Mesendoderm (in vitro differentiated cells): ENCODE measurements at places on chromosomes 2 and 18.

DNA sequence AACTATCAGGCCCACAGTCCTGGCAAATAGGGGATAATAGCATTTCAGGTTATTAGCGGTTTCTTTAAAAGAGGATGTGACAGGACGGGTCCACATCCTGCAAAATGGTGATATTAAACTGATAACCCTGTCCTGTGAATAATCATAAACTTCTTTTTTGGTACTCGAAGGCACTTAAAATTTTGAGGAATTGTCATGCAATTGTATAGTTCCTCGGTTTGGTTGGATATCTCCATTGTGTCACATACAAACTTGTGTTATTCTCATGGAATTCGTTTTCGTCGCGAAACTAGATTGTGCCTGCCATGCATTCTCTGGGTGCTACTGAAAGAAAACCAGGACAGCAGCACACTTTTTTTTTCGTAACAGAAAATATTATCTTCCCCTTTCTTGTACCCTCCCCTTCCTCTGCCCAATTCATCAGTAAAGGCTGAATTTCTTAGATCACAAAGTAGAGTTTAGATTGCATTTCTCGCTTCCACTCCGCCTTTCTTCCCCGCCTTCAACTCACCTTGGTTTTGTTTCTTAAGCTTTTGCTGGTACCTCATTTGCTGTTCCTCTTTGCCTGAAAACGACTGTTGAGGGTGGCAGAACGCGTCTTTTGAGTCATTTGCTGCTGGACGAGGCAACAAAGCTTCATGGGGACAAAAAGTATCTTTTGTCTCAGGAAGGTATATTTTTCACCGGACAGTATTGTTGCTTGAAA is 1.3 kb downstream of the CERS6 start:
- H3K27ac ChIP-seq = no peak overlapping the region
- no peaks in the 10 kb centered on the region for H3K36me3 ChIP-seq
- peak overlapping the region; percentile 81 for H3K4me3 ChIP-seq

DNA sequence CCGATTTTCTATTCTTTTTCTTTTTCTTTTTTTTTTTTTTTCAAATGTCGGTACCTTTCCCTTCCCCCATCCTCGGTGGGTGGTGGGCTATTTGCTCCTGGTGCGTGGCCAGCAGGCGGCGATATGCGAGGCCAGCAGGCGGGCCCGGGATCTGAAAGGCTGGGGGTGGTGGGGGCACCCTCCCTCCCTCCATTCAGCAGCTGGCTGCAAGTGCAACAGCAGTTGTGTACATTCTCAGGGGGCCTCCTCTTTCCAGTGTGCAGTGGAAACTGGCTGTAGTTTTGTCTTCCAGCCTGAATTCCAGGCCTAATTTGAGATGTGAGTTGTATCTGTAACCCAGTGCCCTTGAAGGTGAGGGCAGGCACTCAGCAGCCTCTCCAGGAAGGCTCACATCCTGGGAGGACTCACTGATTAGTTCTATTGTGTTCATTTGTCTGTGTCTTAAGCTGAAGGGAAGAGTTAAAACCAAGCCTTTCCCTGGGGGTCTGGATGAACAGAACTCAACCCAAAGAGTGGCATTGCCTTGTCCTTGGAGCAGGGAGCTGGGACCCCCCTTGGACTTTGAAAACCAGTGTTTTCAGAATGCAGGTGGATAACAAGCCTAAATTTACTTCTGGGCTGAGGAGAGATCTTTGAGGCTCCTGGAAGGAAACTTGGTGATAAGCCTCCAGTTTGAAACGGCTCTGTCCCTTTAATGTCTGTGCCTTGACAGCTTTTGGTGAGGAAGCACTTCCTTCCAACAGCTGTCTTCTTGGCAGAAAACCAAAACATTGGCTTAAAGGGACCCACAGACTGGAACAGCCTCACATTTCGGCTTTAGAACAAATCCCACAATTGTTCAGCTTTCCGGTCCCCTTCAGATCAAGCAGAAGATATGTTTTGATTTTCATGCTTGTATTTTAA is 3.3 kb downstream of the MYCN start:
- peak overlapping the region; percentile 77 for H3K4me3 ChIP-seq
- peak; percentile 81 for DNase-seq
- H3K36me3 ChIP-seq = peaks cover 5% of the 10 kb centered on the region
- no peaks in the 10 kb centered on the region for H3K27me3 ChIP-seq
- peaks cover 2% of the 10 kb centered on the region for H3K4me1 ChIP-seq

DNA sequence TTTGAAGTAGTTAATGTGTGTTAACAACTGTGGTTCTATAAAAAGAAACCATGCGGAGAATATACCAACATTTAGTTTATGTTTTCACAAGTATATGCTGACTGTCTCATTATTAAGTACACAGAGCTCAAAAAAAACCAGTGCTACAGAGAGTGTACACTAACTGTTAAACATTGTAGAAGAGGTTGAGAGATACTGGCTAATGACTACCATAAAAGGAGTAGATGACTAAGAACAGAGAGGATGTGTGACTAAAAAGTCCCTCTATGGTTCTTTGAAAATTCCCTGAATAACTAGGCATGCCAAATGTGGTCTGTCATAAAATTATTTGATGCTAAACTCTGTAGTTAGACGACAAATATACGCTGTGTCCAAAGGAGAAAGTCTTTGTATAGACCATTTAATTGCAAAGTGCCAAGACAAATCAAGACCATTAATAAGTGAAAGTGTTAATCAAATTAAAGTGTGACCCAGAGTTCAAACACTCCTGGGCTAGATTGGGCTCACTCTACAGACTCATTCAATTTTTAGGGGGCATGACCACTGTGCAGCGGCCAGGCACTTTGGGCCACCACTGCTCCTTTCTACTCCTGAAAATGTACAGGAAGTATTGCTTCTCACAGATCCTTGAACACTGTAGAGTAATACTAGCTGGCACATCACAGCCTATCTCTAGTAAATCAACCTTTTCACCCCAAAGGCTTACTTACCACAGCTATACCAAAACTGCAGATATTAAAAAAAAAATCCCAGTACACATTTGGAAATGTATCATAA is 45.1 kb upstream of the SERTAD2 start:
- H3K36me3 ChIP-seq = no peaks in the 10 kb centered on the region
- peaks cover 11% of the 10 kb centered on the region for H3K4me1 ChIP-seq
- H3K4me3 ChIP-seq = no peak overlapping the region
- no peak for DNase-seq
- H3K27ac ChIP-seq = no peak overlapping the region

DNA sequence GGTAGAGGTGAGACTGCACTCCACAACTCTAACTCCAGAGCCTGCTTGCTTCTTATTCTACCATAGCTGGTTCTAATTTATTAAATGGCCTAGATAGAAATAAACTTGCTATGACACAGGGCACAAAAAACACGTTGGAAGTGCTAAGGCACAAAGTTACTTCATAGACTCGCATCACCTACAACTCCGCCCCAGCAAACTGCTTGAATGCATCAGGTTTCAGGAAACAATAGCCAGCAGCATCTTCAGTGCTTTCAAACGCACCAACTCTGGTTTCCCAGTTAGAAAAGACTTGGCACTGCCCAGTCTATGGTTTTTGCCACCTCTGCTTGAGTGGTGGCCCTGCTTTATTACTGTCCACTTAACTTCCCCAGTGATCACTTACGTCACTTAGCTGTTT is 142.6 kb downstream of the RIF1 start:
- no peak overlapping the region for H3K4me3 ChIP-seq
- DNase-seq = no peak
- H3K4me1 ChIP-seq = no peaks in the 10 kb centered on the region
- H3K27ac ChIP-seq = no peak overlapping the region
- no peaks in the 10 kb centered on the region for H3K36me3 ChIP-seq

- H3K4me3 ChIP-seq = no peak overlapping the region
- H3K4me1 ChIP-seq = no peaks in the 10 kb centered on the region
- DNase-seq = no peak
- H3K27me3 ChIP-seq = no peaks in the 10 kb centered on the region
Observed at GRCh38 chr2:188573453-188573852, 281.8 kb downstream of the GULP1 start.

DNA sequence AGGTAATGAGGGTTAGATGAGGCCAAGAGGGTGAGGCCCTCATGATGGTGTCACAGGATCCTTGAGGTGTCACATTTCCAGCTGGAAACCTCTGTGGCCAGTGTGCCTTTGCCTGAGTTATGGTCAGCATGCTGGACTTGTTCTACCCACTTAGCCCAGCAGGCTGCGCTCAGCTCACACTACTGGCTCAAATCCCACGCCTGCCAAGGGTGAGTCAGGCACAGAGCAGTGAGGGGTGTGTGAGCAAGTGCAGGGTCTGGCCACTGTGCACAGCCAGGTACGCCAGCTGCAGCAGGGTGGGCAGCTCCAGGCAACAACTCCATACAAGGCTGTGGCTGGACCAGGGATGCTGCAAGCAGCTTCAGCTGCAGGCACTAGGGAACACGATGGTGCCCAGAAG is 616.6 kb upstream of the FSHR start:
- H3K36me3 ChIP-seq = no peaks in the 10 kb centered on the region
- H3K4me3 ChIP-seq = no peak overlapping the region
- DNase-seq = peak; percentile 83

DNA sequence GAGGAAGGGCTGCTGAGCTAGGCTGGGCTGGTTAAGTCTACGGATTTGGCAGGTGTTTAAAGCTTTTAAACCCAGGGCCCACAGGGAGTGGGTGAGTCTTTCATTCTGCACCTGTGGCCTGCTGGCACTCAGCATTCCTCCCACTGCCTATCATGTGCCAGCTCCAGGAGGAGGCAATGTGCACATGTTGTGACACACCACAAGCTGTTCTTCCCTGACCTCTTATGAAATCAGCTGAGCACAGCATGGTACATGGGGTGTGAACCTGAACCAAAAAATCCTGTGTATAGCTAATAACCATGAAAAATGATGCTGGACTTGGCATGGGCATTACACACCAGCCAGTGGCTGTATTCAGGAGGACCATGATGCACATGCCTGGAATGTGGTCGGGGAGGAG is 297.9 kb upstream of the MMADHC start:
- no peak for DNase-seq
- H3K4me3 ChIP-seq = no peak overlapping the region
- no peaks in the 10 kb centered on the region for H3K36me3 ChIP-seq
- H3K27me3 ChIP-seq = no peaks in the 10 kb centered on the region

DNA sequence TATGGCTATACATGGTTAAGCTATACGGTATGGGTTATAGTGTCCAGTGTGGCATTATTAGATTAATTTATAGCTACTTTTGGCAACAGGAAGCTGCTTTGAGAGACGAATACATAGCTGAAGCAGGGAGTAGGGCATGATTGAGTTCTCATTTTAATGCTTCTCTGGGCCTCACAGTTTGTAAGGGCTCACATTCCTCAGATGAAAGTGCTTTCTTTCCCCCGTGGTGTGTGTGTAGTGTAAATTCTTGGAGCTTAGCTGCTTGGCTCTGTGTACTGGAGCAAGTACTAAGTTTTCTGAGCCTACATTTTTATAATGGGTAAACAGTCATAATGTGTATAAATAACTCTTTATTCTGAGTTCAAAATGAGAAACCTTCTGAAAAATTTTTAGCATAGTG is 173.7 kb downstream of the PTPRM start:
- no peak overlapping the region for H3K4me3 ChIP-seq
- peaks cover 9% of the 10 kb centered on the region for H3K4me1 ChIP-seq
- H3K36me3 ChIP-seq = no peaks in the 10 kb centered on the region
- DNase-seq = peak; percentile 63
- no peak overlapping the region for H3K27ac ChIP-seq

DNA sequence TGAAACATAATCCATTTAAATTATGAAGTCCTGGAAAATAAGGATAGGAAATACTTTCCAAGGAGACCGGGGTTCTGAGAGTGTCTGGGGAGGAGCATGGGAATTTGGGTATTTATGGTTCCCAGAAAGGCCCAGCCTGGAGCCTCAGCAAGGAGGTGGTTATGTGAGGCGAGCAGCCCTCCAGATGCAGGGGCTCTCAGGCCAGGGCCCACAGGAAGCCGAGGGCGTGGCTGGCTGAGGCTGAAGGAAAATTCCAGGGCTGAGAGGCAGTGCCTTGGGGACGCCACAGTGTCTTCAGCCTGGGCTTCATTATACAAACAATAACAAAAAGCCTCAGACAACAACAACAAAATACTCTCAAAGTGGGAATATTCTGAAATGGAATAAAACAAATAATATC is 86.9 kb upstream of the SERPINE2 start:
- peak; percentile 50 for DNase-seq
- H3K27me3 ChIP-seq = no peaks in the 10 kb centered on the region
- no peak overlapping the region for H3K27ac ChIP-seq
- H3K4me1 ChIP-seq = no peaks in the 10 kb centered on the region
- H3K4me3 ChIP-seq = no peak overlapping the region

GRCh38 chr2:66109419-66109818 is 325.5 kb upstream of the MEIS1 start:
- H3K27ac ChIP-seq = no peak overlapping the region
- no peak overlapping the region for H3K4me3 ChIP-seq
- DNase-seq = no peak
- H3K4me1 ChIP-seq = no peaks in the 10 kb centered on the region

DNA sequence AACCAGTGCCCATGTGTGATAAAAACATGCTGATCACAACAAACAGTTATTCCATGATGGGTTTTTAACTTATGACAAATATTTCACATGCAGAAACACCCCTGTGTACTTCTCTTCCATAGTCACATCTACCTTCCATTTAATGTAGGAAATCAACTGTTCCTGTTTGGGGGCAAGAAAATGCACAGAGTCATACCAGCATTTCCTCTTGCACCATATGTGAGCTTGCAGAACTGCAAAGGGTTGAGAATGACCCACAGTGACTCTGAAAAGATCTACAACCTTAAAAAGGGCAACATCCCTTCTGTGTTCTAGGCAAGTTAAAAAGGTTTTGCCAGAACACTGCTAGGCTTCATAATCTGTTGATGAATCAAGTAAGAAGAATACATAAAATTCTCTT is 9.9 kb downstream of the BMP10 start:
- DNase-seq = no peak
- H3K27ac ChIP-seq = no peak overlapping the region
- no peaks in the 10 kb centered on the region for H3K27me3 ChIP-seq
- no peak overlapping the region for H3K4me3 ChIP-seq

DNA sequence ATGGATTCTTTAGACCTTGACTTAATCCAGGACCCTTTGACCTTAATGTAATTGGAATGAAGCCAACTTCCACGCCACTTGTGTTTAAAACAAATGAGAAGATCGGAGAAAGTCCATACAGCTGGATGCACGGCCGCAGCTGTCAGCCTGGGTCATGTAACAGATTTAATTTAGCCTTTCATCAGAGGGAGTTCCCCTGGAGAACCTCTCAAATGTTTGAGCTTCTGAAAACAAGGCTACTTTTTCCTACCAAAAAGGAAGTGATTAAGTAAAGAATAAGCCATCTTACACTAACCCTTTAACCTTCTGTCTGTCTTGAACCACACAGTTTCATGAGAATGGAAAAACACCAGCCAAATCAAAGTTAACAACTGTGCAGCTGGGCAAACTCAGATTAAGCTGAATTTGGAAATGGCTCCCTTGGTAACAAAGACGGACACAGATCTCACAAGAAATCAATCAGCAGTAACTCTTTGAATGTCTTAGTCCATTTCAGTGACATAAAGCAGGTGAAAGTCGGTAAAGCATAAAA is 103.6 kb downstream of the DOCK10 start:
- no peak overlapping the region for H3K4me3 ChIP-seq
- H3K4me1 ChIP-seq = no peaks in the 10 kb centered on the region
- H3K27ac ChIP-seq = no peak overlapping the region
